Dermis blood vessel endothelial cell (primary cell): ENCODE measurements at places on chromosomes 2 and 18. TPM values are rescaled to one million over a fixed set of nuclear protein-coding genes. Genes with fewer than 3 reads are reported as not detected.

GRCh38 chr2:60984720-60985119 is 32.8 kb upstream of the PEX13 start:
- no peak for DNase-seq

- no peak for DNase-seq
Observed at GRCh38 chr2:230830428-230830827, 34.3 kb upstream of the ITM2C start.

GRCh38 chr18:80170395-80171053 is 61.5 kb downstream of the ADNP2 start:
- no peak for DNase-seq

GRCh38 chr2:174004905-174005605 is 39.9 kb upstream of the SP3 start:
- no peak for DNase-seq

The POTEI gene
- total RNA-seq: 0.34 and 0.51 TPM in 2 replicates

GRCh38 chr2:232587512-232587911 is 37.0 kb downstream of the EIF4E2 start:
- no peak for DNase-seq

DNA sequence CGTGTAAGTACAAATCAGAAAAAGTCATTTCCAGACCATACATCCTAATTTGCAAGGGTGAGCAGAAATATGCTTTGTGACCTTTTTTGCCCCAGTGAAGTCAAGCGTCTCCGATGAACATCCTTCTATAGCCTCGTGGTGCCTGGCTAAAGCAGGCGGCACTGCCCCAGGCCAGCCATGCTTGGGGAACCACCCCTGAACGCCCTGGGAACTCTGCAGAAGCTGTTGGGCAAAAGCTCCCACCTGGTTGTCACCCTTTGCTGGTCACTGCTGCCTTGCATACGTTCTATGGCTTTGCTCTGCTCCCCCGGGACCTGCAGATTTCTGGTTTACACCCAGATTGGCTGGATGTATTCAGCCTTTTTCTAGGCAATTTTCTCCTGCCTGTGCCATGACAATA is 256.4 kb downstream of the SS18 start:
- DNase-seq: no peak

The ABCG5 gene
- not detected in 2 replicates for total RNA-seq

DNA sequence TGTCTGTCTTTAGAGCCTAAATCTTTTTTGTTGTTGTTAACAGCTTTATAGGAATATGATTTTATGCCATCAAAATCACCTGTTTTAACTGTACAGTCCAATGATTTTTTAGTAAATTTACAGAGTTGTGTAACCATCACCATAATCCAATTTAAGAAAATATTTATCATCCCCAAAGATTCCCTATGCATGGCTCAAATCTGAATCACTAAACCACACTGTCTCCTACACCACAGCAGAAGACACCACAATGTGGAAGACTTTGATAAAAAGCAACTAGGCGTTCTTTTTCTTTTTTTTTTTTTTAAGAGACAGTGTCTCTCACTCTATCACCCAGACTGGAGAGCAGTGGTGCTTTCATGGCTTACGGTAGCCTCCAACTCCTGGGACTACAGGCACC is 99.6 kb downstream of the TXNL1 start:
- no peak for DNase-seq

DNA sequence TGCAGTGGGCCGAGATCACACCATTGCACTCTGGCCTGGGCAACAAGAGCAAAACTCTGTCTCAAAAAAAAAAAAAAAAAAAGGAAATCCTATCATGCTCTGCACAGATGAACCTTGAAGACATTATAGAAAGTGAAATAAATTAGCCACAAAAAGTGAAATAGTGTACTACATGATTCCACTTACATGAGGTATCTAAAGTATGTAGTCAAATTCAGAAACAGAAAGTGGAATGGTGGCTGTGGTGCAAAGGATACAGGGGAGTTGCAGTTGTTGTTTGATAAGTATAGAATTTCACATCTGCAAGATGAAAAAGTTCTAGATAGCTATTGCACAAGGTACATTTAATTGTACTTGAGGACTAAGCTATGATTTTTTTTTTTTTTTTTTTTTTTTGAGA is 5.2 kb downstream of the ZRANB3 start:
- no peak for DNase-seq
